GM18507 (cell line): ENCODE measurements at places on chromosomes 2 and 18.

DNA sequence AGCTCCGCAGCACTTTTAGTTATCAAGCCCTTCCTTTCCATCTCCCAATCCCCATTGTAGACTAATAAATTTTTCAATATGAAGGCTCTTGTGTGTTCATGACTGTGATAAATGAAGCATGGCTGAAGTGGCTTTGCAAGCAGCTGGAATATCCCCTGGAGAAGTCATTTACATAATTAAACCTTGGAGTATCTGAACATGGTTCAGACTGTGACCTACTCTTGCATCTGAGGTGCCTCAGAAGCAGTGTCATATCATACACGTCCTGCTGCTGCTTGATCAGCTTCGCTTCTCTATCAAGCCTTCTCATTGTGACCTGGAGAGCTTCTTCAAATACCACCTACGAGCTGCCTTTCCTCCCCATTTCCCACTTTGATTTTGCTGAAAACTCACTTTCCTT is 48.4 kb upstream of the ZNF397 start:
- DNase-seq, result no peak

DNA sequence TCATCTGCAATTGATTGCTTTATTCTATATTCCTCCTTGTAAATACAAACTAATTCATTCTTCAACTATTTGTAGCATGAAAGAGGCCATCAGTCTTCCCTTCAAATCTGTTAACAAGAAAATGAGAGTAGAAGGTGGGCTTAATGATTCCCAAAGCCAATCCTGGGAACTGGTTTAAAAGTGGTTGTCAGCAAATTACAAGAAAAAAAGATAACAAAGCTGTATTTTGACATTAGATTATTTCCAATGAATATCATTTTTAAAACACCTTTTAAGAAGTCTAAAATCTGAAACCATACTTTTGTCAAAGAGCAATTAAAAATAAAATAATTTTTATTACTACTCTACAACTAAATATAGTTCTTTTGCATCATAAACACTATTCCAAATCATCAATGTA is 139.2 kb downstream of the DYM start:
- no peak for DNase-seq

DNA sequence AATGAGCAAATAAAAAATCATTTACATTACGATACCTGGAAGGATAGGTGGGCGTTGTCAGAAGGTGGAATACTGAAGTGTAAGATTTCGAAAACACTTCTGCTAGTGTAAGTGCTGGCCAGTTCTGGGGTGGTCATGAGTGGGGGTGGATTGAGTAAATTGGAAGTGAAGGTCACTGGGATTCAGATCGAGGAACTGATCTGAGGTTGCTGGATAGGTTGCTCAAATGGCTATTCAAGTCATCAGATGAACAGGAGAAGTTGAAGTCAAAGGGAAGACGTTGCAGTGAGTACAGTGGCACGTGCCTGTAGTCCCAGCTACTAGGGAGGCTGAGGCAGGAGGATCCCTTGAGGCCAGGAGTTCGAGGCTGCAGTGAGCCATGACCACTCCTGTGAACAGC is 95.7 kb downstream of the MALT1 start:
- no peak for DNase-seq

DNA sequence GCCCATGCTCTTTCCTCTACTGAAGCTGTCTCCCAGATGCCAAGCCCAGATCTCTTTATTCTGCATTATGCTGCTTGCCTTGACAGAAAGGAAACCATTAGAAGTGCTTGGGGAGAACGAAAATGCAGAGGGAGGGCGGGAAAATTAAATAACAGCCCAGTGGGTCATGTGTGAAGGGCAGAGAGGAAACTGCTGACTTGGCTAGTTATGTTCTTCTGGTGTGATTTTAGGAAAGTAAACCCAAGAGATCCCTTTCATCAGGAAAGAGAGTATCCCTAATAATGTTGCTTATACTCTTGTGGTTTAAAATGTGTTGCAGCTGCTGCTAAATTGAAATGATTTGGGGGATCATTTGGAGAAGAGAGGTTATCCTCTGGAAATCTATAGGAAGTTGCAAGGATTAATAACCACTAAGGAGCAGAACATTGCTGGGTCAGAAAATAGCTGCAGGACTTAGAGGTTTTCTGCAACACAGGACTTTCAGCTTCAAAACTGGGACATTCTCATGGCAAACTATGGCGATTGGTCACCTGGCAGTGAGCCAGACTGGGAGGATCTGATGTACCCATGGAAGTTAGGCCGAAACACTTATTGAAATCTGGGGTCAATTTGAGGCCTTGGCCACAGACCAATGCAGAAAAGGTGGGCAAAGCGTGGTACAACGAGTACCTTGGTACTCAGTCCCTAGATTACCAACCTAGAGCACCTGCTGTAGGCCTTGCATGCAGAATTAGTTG is 172.2 kb downstream of the TMEM247 start:
- DNase-seq, result no peak

- no peak for DNase-seq
These were observed 9.1 kb downstream of the ALPP start for GRCh38 chr2:232387451-232388171.

- no peak for DNase-seq
These were observed 826.2 kb upstream of the DDX18 start for GRCh38 chr2:116988303-116988702.

DNA sequence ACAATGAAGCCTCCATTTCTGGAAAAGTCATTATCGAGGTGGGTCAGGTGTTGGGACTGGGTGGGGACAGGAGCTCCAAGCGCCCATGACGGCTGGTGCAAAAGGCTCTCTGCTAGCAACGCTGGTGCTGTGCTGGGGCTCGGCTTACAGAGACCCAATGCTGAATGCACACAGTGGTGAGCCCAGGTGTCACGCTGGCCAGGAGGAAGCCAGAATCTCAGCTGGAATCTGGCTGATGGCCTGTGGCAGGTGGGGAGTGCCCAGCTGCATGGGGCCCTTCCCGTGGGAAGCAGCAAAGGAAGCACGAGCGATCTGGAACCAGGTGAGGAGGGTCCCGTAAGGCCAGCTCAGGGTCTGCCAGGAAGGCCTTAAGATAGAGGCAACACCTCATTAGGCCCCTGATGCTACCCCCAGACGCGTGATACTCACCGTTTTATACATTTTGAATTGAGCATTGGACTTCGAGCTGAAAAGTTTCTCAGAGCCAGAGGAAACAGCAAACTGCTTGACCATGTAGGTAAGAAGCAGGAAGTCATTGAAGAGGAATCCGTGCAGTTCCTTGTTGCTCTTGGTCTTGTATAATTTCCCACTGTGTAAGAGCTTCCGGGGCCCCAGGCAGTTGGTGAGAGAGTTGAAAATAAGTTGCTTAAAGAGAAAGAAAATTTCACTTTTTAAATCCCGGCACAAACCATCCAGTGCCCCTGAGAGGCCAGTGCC is 34.7 kb downstream of the FAM228A start:
- no peak for DNase-seq

DNA sequence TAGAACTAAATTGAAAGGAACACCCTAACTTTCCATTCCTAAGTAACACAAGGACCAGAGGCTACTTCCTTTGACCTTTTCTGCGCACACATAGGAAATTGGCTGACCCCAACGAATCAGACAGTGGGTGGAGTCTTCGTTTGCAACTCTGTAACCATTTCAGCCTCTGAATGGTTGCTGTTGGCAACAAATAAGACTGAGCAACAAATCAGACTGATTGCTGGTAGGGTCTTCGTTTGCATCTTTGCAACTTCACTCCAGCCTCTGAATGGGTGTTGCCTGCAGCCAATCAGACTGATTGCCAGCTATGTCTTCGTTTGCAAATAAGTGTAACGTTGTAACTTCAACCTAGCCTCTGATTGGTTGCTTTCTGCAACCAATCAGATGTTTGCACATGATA is 34.6 kb downstream of the USP40 start:
- DNase-seq, result no peak

GRCh38 chr18:42620657-42621056 is 494.8 kb downstream of the RIT2 start:
- DNase-seq, result no peak

- DNase-seq, result no peak
These were observed 168.7 kb upstream of the FN1 start for GRCh38 chr2:215604606-215605005.

DNA sequence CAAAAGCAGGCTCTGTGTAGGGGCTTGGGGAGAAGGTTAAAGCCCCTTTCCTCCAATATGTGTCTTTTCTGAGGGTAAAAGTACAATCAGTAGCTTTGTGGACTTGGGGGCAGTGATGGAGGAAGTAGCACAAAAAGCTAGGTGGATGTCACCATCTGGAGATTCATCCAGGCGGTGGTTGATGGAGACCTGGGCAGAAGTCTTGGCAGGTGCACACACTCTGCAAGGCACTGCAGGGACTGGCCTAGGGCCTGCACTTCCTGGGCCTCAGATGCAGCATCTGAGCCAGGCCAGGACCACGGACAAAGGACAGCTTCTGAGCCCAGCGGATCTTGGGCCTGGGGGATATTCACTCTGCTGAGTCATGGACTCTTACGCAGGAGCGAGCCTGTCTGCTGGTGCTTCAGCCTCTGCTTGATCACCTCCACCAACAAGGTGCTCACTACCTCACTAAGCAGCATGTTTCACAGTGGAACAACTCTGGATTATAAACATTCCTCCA is 391.1 kb downstream of the TNS1 start:
- DNase-seq, result no peak

- DNase-seq, result no peak
These were observed 42.8 kb downstream of the MBP start for GRCh38 chr18:77089723-77090285.

GRCh38 chr2:241814643-241815476 is 5.9 kb downstream of the NEU4 start:
- DNase-seq, result no peak
